Epithelial cell of prostate (primary cell): ENCODE measurements at places on chromosomes 13 and 19.

DNA sequence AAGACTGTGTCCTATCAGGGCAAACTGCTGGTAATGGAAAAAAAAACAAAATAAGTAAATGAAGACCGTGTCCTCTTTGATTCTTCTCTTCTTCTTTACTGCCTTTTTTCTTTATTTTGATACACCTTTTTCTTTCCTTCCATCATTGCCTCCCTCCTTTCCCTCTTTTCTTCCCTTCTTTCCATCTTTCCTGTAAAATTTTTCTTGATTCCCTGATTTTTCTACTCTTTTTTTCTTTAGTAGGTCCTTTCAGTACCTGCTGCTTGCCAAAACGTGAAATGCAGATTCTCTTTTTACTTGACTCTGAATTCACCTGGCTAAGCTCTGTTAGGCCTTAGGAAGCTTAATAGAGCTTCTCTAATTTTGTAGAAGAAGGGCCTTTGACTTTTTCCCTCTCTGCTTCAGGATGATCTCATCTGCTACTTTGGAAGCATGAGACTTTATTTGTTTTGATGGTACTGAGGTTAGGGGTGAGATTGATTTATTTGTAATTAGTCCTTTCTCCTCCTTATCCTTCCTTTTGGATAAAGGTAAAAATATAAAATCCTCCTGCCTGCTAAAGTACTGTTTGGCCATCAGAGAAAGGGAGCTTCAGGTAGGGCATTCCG lies 19.2 kb downstream of the LSM14A start:
- no peak for DNase-seq

DNA sequence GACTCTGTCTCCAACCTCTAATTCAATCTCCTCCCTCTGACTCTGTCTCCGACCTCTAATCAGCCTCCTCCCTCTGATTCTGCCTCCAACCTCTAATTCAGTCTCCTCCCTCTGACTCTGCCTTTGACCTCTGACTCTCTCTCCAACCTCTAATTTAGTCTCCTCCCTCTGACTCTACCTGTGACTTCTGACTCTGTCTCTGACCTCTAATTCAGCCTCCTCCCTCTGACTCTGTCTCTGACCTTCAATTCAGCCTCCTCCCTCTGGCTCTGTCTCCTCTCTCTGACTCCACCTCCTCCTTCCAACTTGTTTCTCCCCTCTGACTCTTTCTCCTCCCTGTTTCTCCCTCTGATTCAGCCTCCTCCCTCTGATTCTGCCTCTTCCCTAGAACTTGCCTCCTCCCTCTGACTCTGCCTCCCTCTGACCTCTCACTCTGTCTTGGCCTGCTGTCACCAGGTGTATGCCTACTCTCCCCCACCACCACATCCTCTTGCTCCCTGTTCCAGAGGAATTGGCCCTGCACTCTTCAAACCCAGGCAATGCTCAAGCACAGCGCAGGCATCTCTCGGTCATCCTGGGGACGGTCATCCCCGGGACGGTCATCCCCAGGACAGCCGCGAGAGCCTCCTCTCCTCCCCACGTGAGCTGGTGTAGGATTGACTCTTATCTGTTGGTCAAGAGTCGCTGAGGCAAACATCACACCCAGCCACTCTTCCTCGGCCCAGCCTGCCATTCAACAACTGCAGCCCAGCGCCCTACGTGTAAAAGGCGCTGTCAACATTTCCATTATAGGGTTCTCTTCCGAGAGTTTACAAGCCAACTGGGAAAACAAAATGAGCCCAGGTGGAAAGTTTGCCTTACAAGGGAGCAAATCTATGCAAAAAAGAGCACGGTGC lies 60.2 kb downstream of the ZIC5 start:
- DNase-seq: no peak

DNA sequence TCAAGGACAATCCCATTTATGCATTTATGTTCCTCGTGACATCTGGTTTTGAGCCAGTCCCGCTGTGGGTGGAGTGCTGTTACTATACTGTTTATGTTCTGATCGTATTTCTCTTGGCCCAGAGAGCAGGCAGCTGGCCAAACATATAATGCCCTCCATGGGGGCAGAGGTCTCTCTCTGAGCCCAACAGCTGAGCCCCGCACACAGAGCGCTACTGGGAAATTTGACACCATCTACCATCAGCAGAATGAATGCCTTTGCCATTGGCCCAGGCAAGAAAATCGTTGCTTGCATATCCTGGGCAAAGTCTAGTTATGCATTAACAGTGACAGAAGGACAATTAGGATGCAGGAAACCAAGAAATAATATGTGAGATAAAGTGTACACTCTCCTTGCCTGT lies 126.8 kb upstream of the CACNA1A start:
- DNase-seq: no peak

DNA sequence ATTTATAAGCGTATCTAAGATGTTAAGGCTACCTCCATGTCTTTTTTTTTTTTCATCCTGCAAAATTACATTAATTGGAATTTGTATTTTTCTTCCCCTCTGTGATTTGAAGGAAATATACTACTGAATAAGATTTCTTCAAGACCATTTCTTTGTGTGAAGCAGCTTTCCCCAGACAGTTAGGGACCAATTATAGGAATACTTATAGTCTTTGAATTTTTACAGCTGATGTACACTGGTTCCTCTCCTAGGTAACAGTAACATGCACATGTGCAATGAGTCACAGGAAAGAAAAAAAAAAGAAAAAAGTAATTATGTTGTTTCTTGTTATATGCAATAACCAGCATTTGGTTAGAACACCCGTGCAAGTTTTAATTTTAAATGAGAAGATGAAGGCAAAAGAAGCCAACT lies 82.0 kb downstream of the PCDH9 start:
- no peak for DNase-seq

DNA sequence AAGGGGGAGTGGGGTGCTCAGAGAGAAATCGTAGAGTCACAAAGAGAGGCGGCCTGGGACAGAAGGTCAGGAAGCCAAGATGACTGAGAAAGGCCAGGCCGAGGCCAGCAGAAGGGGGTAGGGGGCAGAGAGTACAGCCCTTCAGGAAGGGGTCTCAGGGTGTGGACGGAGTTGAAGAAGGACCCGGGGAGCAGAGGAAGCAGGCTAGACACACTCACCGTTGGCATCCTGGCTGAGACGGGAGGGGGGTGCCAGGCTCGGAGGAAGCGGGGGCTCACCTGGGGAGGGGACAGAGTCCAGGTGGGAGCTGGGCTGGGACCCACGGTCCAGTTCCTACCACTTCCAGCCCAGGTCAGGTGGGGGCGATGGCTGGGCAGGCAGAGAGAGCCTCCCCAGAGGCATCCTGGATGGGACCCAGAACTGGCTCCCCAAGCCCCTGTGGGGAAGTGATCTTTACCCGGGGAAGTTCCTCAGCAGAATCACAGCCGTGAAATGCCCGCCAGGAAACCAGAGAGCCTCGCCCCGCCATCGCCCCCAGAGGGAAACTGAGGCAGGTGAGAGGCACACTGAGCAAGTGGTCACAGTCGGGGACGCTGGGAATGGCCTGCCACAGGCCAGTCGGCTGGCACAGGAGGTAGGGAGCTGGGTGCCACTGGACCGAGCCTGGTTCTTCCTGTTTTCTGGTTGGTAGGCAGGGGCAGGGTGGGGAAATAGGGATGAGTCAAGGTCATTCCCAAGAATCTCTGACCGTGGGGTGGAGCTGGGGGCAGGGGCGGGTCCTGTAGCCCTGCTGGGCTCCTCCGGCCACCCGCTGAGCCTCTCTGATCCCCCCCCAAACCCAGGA lies 1.4 kb downstream of the MATK start:
- no peak for DNase-seq

GRCh38 chr13:106481919-106482318 lies 53.5 kb downstream of the EFNB2 start:
- DNase-seq: no peak

DNA sequence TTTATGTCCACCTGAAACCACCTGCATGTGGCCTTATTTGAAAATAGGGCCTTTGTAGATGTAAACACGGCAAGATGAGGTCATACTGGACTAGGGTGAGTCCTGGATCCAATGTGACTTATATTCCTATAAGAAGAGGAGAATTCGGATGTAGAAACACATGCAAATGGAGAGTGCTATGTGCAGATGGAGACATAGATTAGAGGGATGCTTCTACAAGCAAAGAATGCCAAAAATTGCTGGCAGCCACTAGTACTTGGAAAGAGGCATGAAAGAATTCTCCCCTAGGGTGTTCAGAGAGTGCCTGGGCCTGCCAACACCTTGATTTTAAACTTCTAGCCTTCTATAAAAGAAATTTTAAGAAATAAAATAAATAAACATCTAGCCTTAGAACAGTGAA lies 226.1 kb downstream of the RFC3 start:
- DNase-seq: peak; percentile 50

DNA sequence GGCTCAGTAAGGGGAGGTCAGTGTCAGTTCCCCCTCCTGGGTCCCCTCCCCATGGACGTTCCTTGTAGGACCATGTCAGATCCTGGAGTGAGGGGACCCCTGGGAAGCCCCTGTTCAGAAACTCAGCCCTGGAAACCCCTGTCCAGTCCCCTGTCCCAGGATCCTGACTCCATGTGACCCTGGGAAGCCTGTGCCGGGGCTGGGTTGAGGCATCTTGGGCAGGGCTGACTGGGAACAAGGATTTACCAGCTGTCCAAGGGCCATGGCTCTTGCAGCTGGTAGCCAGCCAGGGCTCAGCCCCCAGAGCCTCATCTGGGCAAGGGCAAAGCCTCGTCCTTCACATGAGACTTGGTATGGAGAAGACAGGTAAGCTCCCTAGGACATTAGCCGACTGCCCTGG lies 25.1 kb downstream of the CEACAM4 start:
- no peak for DNase-seq

DNA sequence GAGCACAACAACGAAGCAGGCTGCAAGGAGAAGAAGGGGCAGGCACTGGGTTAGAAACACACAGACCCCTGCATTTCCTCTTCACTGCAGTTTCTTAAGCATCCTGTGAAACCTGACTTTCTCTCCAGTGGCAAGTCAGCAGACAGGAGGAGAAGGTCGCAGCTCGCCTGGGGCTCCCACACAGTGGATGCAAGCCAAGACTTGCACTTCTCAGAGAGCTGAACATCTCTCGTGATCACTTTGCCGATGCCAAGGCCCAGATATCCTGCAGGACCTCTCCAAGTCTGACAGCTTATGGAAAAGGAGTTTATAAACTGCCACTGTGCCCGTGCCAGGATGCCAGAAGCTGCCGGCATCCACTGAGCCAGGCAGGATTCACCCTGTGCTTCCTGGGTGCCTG lies 18.4 kb downstream of the TMEM272 start:
- DNase-seq: no peak

- no peak for DNase-seq
These were observed 17.3 kb upstream of the MYDGF start for GRCh38 chr19:4687396-4687795.

DNA sequence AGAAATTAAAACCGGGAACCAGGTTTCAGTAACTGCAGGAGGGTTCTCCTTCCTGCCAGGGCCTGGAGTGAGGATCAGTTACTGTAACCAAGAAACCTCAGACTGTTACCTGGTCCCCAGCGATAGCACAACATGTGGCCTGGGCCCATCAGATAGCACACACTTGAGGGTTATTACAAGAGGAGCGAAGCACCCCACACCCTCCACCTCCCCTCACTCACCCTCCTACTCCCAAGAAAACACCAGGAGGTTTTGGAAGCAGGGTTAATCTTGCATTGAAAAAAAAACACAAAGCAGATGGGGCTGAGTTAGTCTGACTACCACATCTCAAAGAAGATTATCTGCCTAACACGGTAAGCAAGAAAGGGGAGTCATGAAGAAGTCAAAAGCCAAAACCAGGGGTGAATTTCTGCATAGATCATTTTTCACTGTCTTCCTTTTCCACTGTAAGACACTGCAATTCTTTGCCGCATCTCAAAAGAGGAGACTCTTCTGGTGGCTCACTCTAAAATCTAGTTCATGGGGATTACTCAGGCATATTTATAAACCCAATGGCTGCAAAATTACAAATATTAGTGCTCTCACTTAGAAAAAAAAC lies 75.9 kb upstream of the DOCK9 start:
- DNase-seq: no peak

- peak; percentile 50 for DNase-seq
These were observed at the start of gene SUPT20H for GRCh38 chr13:37058910-37059847. TSS of gene SUPT20H (minus strand) at chr13:37059688. CDS start at chr13:37051490, 8,198 bp downstream.

DNA sequence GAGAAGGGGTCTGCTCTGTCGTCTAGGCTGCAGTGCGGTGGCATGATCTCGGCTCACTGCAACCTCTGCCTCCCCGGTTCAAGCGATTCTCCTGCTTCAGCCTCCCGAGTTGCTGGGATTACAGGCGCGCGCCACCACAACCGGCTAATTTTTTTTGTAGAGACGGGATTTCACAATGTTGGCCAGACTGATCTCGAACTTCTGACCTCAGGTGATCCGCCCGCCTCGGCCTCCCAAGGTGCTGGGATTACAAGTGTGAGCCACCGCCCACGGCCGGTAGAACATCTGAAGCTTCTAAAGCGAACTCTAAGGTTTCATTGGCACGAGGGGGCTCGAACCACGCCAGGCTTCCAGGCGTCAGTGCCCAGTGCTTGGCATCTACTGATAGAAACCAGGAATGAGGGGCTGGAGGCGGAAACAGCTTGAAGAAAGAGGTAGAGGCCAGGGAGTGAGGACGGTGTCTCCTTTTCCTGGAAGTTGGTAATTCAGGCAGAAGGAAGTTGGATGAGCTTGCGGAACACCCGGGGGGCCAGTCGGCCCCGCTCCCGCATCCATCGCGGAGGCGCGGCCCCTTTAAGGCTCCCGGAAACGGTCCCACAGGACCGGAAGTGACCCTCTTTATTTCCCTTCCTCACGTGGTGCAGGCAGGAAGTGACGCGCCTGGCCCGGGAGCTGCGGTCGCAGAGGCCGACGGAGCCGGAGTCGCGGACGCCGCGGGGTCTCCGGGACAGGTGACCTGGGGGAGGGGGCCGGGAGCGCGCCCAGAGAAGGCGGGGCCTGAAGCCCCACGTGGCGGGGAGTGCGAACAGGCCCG lies at the start of gene CCDC9:
Gene CCDC9 (plus strand): TSS at position 647 of the 814 bp plus-strand sequence. CDS start 1,876 bp downstream, outside the sequence.
- peak; percentile 83 for DNase-seq

DNA sequence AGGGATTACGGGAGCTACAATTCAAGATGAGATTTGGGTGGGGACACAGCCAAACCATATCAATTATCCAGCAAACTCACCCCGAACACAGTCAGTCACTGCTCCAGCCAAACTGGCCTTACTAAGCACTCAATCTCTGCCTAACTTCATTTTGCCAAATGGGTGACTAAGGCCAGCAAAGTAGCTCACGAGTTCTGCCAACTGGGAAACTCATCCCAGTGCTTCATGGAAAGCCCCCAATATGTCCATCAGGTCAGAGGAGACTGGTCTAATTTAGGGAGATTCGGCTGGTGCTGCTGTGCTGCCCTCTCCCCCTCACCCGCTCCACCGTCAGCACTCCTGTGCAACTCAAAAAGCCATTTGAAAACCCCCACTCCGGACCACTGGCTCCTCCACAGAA lies 324.0 kb downstream of the FOXO1 start:
- no peak for DNase-seq

DNA sequence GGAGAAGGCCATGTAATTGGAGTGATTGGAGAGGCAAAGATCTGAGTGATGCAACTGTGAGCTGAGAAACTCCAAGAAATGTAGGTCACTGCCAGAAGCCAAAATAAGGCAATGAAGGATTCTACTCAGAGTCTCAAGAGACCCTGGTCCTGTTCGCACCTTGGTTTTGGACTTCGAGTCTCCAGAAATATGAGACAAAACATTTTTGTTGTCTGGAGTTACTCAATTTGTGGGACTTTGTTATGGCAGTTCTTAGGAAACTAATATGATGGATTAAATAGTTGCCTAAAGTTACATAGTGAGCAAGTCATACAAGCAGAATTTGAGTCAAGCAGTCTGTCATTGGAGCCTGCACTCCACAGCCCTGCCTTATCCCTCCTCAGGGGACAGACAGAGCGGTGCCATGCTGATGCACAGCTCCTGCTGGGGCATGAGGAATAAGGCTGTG lies 104.2 kb downstream of the ITGBL1 start:
- no peak for DNase-seq

- DNase-seq: peak; percentile 55
These were observed 7.0 kb downstream of the KLF5 start for GRCh38 chr13:73065665-73066340.

- no peak for DNase-seq
These were observed 13.8 kb downstream of the ATP12A start for GRCh38 chr13:24693862-24694471.
